ENCODE measurements at places on chromosomes 2 and 18.
A peak's percentile ranks its signal among the peaks of the same experiment; 100 is the strongest.

GRCh38 chr2:70991742-70992141 lies 2.9 kb downstream of the TEX261 start:
- peaks cover 3% of the 10 kb centered on the region for H3K27me3 ChIP-seq
- no peak overlapping the region for H3K27ac ChIP-seq
- H3K36me3 ChIP-seq = peaks cover 53% of the 10 kb centered on the region
- peaks cover 26% of the 10 kb centered on the region for H3K4me1 ChIP-seq
- no peak overlapping the region for H3K4me3 ChIP-seq
- no peak for DNase-seq

- no peaks in the 10 kb centered on the region for H3K27me3 ChIP-seq
- H3K36me3 ChIP-seq = no peaks in the 10 kb centered on the region
Measured at GRCh38 chr18:7329016-7329415, 98.1 kb downstream of the LRRC30 start.

- peak overlapping the region; percentile 28 for H3K4me3 ChIP-seq
- H3K27me3 ChIP-seq = peaks cover 6% of the 10 kb centered on the region
- no peak overlapping the region for H3K27ac ChIP-seq
- no peaks in the 10 kb centered on the region for H3K36me3 ChIP-seq
Measured at GRCh38 chr18:37393221-37393827, 172.3 kb downstream of the CELF4 start.

DNA sequence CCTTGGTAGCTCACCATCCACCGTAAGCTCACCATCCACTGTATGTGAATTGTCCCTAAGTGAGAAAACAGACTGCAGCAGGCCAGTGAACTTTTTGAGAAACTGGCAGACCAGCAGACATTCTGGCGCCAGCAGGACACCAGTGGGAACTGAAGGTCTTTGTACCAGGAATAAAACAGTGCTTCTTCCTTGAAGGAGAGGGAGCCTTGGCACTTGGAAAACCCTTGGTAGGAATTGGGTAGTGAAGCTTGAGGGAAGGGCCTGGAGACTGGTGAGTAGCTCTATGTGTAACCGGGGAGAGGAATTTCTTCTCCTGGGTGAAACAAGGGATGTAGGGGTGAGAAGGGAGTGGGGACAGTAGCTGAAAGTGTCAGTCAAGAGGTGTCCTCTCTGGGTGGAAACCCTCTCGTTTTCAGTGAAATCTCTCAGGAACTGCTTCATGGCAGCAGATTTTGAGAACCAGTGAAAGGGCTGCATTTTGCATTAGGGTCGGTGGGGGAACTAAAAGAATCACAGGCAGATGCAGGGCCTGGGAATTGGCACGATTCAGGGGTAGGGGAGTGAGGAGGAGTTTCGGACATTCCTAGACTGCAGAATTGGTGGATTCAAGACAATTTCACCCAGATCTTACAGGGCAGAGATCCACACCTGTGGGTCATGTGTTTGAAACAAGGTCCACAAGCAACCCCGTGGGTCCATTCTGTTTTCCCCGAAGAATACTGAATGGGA lies 131.5 kb upstream of the DLX2 start:
- H3K4me1 ChIP-seq = peaks cover 31% of the 10 kb centered on the region
- H3K36me3 ChIP-seq = no peaks in the 10 kb centered on the region
- H3K27ac ChIP-seq = peak overlapping the region; percentile 22
- peak overlapping the region; percentile 44 for H3K4me3 ChIP-seq
- no peak for DNase-seq

DNA sequence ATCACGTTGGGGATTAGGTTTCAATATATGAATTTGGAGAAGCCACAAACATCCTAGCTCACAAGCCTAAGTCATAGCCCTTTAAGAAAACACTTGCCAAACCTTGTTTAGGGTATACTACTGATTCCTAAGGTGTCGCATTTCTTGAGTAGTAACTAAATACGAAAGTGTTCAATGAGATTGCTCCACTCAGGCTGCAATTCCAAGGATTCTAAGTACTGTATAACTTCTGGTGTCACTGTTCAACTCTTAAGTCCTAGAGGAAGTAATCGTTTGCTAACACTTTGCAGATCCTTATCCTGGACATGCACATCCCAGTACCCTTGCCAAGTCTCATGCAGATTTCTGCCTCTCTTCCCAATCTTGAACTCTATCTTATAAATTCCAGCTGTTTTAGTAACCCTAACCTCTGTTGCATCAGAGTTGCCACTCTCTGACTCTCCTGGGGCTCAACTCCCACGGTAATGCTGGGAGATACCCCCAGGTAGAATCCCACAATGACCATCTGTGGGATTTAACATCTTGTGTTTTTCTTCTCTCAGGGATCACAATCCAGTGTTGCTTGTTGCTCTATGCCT lies 122.4 kb downstream of the HIBCH start:
- H3K27me3 ChIP-seq = no peaks in the 10 kb centered on the region
- H3K36me3 ChIP-seq = peaks cover 5% of the 10 kb centered on the region
- H3K4me1 ChIP-seq = no peaks in the 10 kb centered on the region

DNA sequence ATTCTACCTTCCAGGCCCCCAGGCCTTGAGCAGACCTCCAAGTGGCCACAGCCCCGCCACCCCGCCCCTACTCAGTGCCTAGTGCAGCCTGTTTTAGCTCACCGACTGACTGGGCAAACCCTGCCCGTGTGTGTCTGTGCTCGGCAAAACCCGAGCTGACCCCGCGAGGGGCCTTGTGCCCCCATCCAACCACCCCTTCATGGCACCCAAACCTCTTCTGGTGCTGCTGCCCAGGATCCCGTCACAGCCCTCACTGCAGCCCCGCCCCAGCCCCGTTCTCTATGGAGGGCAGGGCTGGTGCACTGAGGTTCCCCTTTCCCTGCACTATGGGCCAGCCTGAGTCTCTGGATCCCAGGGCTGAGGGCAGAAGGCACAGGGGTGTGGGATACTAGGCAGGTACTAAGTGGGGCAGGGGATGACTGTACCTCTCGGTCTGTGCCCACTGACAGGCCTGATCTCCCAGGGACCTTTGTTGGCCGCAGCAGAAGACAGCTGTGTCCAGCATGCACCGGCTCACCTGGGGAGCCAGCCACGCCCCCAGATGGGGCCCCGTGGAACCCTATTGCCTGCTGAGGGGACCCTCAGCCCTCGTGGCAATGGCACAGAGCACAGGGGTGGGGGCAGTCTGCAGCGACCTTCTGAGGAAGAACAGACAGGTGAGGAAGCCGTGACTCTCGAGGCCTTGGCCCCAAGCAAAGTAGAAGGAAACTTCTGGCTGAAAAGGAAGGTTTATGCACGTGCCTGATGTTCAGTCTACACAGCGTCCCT lies 69.9 kb upstream of the OTOS start:
- H3K4me3 ChIP-seq = no peak overlapping the region
- no peak for DNase-seq
- H3K27ac ChIP-seq = no peak overlapping the region
- H3K36me3 ChIP-seq = no peaks in the 10 kb centered on the region
- peaks cover 2% of the 10 kb centered on the region for H3K27me3 ChIP-seq

- H3K4me3 ChIP-seq = no peak overlapping the region
- peaks cover 26% of the 10 kb centered on the region for H3K4me1 ChIP-seq
- H3K27me3 ChIP-seq = no peaks in the 10 kb centered on the region
- H3K27ac ChIP-seq = peak overlapping the region; percentile 72
Measured at GRCh38 chr18:7822435-7823331, 255.6 kb downstream of the PTPRM start.

GRCh38 chr2:11056614-11057013 lies 98.7 kb upstream of the SLC66A3 start:
- H3K4me1 ChIP-seq = no peaks in the 10 kb centered on the region
- no peaks in the 10 kb centered on the region for H3K27me3 ChIP-seq
- H3K27ac ChIP-seq = no peak overlapping the region
- no peak for DNase-seq
- H3K36me3 ChIP-seq = no peaks in the 10 kb centered on the region

Data from muscle of leg (tissue), 16 donors.